ENCODE measurements at places on chromosomes 13 and 19.
A peak's percentile ranks its signal among the peaks of the same experiment; 100 is the strongest.

DNA sequence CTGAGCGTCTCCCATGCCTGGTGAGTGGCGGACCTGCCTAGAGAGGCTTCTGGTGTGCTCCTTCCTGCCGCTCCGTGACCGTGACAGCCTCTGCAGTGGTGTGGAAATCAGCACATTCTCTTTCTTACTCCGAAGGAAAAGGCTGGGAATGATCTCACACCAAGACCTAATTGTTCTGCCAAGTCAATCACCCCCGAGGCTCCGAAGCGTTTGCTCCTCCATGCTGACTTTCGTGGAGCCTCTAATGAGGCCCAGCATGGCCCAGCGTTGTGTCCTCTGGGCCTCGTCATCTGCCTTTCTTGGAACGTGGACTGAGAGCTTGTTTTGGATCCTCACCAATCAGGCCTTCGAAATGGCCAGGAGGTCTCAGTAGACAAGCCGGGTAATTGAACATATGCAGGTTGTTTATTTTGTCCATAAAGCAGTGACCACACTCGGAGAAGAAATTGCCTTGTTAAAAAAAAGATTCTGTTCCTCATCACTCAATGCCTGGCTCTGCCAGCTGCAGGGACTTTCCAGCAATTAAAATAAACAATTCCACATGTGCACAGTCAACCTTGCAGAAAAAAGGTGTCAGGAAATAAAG, 107.1 kb downstream of the UBL3 start:
- DNase-seq = no peak

GRCh38 chr13:102902789-102903347, 57.0 kb downstream of the ERCC5 start:
- DNase-seq = no peak

DNA sequence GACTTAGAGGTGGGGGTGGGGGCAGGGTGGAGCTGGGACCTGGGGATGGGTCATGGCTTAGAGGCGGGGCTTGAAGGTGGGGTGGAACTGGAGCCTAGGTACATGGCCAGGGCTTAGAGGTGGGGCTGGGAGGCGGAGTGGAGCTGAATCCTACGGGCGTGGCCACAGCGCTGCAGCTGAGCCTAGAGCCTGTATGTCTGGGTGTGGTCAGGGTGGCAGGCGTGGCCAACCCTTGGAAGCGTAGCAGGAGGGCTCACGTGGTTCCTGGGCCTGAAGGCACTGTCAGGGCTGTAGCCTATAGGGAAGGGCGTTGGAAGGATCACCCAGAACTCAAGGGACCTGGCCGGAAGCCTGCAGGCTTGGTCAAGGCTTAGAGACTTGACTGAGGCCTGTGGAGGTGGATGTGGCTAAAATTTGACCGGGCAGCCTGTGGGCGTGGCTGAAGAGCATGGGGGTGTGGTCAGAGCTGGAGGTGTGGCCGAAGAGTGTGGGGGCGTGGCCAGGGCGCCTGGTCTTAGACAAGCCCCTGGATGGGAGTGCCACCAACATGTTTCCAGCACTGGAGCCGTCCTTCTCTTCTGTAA, 24.3 kb downstream of the COLGALT1 start:
- DNase-seq = no peak

DNA sequence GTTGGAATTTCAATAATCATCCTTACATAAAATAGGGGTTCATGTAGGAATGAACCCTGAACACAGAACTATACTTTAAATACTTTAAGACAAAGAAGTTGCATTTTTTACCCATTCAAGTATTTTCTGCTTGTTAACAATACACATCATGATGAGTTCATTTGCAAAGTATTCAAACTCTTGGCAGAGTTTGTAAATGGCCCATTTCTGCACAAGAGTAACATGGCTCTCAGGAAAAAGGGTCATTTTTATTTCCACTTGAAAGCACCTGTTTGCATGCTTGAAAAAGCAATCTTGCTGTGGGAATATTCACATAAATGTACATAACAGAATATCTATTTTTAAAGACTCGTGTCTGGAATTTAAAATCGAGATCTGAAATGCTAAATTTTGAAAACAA, 18.1 kb downstream of the ESD start:
- DNase-seq = no peak

- DNase-seq = no peak
Measured at GRCh38 chr13:48253849-48254248, 20.8 kb downstream of the ITM2B start.

DNA sequence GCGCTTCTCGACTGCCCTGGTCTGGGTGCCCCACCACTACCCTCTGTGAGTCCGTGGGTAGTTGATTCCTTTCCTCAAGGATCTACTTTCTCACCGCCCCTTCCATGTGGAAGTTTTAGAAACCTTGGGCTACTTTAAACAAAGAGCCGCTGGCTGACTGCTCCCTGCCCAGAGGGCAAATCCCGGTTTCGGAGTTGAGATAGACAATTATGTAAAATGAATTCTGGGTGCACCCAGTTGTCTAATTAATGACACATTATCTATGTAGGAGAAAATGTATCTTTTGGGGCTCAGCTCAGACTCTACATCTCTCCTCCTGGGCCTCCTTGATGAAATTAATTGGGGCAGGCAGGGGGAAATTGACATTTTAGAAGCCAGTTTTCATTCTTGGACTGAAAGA, 305.4 kb downstream of the UQCRFS1 start:
- DNase-seq = no peak

DNA sequence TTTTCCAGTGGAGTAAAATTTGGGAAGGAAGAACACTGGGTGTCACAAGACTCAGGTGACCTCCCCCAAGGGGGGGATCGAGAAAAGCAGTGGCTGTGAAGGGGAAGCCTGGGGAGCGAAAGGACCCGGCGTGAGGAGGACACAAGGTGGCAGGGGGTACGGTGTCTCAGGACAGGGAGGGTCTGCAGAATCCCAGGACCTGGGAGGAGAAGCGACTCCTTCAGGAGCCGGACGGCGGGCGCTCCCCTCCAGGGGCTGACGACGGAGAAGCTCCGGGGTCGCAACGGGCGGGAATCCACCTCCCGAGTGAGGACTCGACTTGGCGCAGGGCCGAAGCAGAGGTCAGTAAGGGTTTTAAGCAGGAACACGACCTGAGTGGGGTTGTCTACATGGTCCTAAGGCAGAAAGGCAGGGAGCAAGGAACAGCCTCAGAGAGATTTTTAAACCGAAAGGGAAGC, 529 bp downstream of the ZNF836 start:
- DNase-seq = peak; percentile 12
